NCI-H187 treated with DMSO at 0.1 percent for 48 hours (cell line): ENCODE measurements at places on chromosomes 12 and 14.
A peak's percentile ranks its signal among the peaks of the same experiment; 100 is the strongest.

- DNase-seq: peak; percentile 59
Measured at GRCh38 chr12:88993651-88994050, 358.6 kb downstream of the DUSP6 start.

GRCh38 chr12:1842905-1843640, 22.7 kb downstream of the LRTM2 start:
- no peak for DNase-seq

DNA sequence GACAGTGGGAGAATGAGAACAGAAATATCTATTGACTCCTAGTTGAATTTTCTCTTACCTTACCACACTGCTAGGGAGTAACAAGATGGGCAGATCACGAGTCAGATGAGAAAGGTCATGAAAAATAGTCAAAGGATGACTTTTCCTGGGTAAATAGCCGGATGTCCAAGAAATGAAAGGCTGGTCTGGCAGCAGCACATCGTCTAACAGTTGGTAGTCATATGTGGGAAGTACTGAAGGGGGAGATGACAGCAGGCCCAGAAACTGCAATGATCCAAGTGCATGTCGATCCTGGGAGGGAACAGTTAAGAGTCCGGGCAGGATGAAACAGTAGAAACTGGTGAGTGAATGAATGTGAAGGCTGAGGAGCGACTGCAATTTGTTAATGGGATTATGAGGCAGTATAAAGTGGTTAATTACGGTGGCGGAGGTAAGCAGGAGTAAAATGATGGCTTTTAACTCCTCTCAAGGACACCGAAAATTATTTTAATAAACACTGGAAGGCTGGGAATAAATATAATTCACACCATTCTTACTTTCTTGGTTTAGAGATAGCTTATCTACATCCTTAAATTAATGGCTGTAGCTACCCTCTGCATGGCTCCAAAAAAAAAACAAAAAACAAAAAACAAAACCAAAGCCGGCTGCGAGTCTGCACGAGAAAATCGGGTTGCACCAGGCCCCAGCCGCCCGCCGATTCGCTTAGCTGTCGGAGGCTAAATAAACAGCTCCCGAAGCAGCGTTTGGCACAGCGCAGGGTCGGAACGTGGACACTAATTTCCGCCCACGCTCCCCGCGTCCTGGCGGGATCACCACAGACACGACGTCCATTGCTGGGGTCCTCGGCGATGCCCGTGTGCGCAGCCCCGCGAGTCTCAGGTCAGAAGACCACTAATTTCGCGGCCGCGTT, 1.0 kb upstream of the ERC1 start:
- DNase-seq: no peak

DNA sequence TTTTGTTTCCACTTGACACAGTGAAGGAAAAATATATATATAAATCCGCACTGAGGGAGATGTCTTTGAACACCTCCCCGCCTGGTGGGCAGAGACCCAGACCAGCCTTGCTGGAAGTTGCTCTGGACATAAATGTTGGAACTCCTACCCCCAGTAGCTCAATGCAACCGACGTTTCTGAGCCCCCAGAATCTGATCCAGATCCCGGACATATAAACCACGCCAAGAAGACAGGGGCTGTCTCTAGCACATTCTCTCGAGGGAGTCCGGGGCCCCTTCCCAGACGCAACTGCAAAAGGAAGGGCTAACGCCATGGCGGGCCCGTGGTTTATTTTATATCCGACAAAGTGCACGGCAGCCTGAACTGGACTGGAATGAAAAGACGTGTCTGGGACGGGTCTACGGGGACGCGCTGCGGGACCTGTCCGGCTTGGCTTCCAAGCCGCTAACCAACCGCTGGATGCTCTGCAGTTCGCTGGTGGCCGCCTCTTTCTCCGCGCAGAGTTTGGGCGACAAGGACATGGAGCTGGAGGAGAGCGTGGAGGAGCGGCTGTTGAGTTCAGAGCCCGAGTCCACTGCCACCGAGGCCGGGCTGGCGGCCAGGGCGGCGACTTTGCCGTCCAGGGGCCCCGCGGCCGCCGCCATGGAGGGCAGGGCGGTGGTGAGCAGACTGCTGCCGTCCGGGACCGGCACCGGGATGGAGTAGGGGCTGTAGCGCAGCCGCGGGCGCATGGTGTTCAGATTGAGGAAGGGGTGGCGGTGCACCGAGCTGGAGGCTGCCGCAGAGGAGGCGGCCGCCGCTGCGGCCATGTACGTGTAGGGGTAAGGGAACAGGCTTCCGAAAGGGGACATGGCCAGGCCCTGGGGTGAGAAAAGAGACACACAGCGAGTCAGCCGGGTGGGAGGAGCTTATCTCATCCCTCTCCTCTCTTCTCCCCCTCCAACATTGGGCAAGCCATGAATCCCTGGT, 12.2 kb downstream of the TBX3 start:
- no peak for DNase-seq

- DNase-seq: no peak
Measured at GRCh38 chr14:103735439-103735814, 19.8 kb downstream of the ZFYVE21 start.
